IMR-90 (cell line): ENCODE measurements at places on chromosomes 2 and 18. TPM values are rescaled to one million over a fixed set of nuclear protein-coding genes. Genes with fewer than 3 reads are reported as not detected.

DNA sequence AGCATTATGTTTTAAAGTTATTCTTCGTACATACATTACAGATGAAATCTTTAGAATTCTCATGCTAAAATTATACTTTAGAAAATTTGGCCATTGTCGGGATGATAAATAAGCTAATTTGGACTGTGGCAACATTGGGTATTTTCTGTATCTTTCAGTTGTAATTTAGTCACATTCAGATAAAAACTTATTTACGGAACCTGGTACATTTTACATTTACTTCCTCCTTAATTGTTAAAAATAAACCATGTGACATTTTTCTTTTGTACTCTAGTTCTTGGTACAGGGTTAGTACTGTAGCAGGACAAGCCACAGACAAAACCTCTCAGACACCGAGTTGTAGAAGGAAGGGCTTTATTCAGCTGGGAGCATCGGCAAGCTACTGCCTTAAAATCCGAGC lies 4.2 kb downstream of the CNDP2 start:
- no peak for DNase-seq

ASPRV1 gene
- polyA plus RNA-seq, result 0.09 and 0.14 TPM in 2 replicates

CRYGD gene
- not detected in 2 replicates for polyA plus RNA-seq

DNA sequence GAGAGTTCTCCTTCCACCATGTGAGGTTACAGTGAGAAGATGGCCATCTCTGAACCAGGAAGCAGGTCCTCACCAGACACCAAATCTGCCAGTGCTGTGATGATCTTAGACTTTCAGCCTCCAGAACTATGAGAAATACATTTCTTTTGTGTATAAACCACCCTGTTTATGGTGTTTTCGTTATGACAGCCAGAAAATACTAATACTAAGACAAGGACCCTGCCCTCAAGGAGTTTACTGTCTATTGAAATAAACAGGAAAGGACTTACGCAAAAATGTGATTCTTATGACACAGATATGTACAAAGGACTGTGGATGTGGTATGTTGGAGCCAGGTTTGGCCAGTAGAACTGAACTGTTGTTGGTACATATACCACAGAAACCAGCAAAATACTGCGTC lies 184.3 kb downstream of the MCFD2 start:
- no peak for DNase-seq

DNA sequence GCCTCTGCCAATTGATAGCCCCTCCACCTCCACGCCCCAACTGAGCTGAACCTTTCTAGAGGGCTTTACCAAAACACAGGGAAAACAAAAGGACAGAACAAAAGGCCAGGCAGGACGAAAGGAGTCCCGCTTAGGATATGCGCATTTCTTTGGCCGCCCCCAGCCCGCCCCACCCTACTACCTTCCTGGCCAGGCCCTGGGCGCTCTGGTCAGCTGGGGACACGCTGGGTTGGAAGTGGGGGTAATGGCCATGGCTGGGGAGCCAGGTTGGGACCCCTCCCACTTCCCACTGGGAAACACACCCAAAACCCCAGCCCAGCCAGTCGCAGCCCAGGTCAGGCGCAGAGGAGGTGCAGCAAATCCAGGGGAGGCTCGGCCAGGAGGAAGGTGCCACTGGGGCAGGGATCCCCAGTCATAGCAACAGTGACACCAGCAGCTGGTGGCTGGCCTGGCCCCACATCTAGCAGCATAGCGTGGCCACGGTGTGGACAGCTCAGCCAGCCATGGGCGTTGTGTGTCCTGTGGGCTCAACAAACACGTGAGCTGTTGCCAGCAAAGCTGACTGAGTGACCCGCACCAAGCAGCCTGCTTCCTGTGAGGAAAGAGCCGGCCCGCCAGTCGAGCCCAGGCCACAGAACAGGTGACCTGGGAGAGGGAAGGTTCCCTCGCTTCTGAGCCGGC lies 24.6 kb upstream of the B3GNT7 start:
- no peak for DNase-seq

B3GNT7 gene
- polyA plus RNA-seq, result 0.03 and 0.07 TPM in 2 replicates

DNA sequence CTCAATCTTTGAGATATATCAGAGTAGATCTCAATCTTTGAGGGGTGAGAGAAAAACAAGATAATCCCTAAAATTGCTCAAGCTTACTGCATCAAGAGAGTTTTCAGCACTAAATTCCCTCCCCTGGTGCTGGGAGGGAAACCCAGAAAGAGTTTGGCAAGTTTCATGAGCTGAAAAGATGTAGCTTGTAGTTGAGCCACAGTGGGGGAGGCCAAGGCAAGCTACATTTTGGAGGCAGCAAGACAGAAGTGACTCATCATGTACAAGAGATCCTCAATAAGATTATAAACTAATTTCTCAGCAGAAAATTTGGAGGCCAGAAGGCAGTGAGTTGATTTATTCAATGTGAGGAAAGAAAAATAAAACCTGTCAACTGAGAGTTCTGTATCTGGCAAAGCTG lies 308.2 kb downstream of the PIEZO2 start:
- DNase-seq, result no peak

- no peak for DNase-seq
These were observed 317.9 kb downstream of the CLIP4 start for GRCh38 chr2:29433128-29433527.

- DNase-seq, result no peak
These were observed 2.2 kb downstream of the RBM45 start for GRCh38 chr2:178114462-178114861.

CNGA3 gene
- polyA plus RNA-seq, result not detected in 2 replicates

DNA sequence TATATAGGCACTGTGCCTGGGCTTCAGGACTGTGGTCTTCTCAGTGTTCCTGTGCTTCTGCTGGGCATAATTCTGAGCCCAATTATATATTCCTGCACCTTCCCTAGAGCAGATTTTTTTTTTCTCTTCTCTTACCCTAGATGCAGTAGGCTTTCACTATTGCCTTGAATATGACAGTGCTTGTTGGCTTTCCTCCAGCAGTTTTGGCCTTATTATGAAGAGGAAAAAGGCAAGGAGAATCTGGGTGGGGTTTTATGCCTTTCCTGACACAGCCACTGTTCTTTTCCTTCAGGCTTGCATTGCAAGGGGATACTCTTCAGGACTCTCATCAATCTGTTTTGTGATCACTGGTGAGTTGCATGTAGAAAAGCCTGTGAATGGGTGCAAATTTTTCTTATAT lies 221.9 kb upstream of the CELF4 start:
- no peak for DNase-seq

DNA sequence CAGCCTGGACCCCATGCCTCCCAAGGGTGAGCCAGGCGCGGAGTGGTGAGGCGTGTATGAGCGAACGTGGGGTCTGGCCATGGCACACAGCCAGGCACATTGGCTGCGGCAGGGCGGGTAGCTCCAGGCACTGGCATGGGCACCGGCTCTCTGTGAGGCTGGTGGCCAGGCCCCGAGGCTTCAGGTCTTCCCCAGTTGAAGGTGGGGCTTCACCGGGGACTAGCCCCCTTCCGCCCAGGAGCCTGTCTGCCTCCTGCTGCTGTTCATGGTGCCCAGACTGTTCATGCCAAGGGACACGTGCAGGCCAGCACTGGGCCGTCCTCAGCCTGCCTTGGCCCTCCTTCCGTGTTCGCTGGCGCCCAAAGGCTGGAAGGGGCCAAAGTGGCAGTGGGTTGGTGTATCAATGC lies 26.8 kb downstream of the DDX1 start:
- DNase-seq, result no peak

DNA sequence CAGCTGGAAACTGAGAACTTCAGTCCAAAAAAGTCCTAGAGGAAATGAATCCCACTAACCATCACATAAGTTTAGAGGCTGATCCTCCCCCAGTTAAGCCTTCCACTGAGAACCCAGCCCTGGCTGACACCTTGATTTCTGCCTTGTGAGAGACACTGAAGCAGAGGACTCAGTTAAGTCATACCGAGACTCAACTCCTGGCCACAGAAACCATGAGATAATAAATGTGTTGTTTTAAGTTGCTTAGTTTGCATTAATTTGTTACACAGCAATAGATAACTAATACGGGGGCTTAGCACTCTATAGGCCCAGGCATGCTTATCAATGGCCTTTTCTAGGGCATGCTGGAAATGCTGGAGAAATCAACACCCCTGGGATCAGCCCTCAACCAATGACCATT lies 3.4 kb upstream of the ADD2 start:
- DNase-seq, result no peak

GRCh38 chr2:109637749-109638570 lies 23.8 kb downstream of the SOWAHC start:
- DNase-seq, result peak; percentile 65

GRCh38 chr18:23918395-23919032 lies 96.0 kb upstream of the TTC39C start:
- peak; percentile 56 for DNase-seq

- DNase-seq, result no peak
These were observed 7.3 kb downstream of the COQ10B start for GRCh38 chr2:197460649-197461048.

DNA sequence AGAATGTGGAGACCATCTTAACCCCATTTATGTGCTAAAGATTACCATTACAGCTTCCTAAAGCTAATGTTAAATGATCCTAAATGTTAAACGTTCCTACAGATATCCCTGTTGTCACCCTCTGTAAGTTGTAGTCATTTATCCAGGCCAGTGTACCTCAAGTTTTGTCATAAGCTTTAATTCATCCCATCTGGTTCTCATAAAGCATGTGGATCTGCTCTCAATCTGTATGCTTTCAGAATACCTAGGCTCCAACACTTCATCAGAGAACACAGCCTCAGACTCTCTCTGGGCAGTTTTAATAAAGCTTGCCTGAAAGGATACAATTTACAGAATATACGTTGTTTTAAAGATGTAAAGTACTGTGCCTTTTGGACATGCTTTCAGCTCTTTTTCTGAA lies 4.2 kb upstream of the CCDC178 start:
- DNase-seq, result no peak

DNA sequence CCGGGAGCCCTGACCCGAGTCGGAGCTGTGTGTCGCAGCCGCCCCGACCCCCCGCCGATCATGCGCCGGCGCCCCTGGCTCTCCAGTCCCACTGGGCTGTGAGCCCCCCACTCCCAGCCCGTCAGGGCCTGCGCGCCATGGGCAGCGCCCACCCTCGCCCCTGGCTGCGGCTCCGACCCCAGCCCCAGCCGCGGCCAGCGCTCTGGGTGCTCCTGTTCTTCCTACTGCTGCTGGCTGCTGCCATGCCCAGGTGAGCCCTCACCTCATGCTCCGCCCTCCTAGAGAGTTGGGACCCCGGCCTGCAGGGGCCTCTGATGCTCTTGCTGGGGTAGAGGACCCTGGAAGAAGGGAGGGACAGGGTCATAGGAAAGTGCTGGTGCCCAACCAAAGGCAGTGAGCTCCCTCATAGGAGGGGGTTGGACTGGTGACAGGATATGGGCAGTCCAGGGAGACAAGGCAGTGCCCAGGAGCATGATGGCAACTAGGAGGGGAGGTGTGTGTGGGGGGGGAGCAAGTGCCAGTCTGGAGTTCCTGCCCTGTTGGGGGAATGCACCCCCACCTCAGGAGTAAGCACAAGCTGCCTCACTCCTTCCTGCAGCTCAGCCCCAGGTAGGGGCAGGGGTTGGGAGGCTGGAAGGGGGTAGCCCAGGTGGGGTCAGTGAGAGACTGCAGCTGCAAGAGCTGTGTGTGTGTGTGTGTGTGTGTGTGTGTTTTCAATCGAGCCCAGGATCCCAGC lies 375 bp downstream of the WNT10A start:
- DNase-seq, result no peak

CFAP221 gene
- not detected in 2 replicates for polyA plus RNA-seq

PPP4R3B gene
- 8.9 and 11.9 TPM in 2 replicates for polyA plus RNA-seq

GRCh38 chr2:38037325-38037724 lies 38.6 kb downstream of the CYP1B1 start:
- no peak for DNase-seq

MYO1B gene
- 44.3 and 57.2 TPM in 2 replicates for polyA plus RNA-seq

DNA sequence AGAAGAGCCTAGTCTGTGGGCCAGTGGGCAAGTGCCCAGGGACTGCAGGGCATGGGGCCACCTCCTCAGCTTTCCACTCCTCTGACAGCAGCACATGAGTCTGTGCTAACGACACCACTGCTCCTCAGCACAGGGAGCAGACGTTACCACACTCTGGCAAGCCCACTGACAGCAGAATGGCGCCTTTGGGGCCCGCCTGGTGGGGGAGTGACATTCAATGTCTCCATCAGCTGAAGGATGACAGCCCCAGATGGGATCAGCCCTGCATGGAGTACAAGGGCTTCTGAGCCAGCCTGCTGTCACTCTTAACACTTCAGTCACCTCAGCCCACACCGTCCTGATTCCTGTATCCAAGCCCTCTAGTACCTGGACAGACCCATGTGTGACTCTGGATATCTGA lies 149.4 kb upstream of the SMAD2 start:
- DNase-seq, result no peak

DNA sequence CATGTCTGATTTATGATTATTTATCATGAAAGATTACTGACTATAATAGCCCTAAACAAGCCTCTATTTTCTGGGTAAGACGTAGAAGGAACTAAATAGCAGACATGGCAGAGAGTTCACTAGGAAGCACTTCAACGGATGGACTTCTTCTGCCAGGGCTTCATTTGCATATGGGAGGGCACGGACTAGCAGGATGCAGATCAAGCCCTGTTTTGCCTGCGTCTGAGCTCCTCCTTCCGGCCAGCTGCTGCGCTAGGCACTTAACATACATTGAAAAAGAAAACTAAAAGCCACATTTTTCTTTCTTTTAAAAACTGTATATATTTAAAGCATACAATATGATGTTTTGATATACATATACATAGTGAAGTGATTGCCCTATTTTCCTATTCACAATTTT lies 340.0 kb upstream of the MEX3C start:
- DNase-seq, result no peak

ANKRD62 gene
- not detected in 2 replicates for polyA plus RNA-seq

GRCh38 chr2:129478902-129479517 lies 500.5 kb upstream of the RAB6C start:
- no peak for DNase-seq

GRCh38 chr2:241692448-241692847 lies 5.8 kb upstream of the DTYMK start:
- peak; percentile 84 for DNase-seq

GRCh38 chr2:52844701-52845423 lies 922.7 kb upstream of the CHAC2 start:
- peak; percentile 7 for DNase-seq

GRCh38 chr2:85547859-85548607 lies 9.1 kb downstream of the MAT2A start:
- DNase-seq, result peak; percentile 34

GRCh38 chr2:219664944-219665343 lies 37.5 kb downstream of the SLC4A3 start:
- DNase-seq, result peak; percentile 47

FER1L5 gene
- polyA plus RNA-seq, result 0.09 and 0.15 TPM in 2 replicates

- no peak for DNase-seq
These were observed 61.8 kb downstream of the NXPH2 start for GRCh38 chr2:138718405-138718804.

GRCh38 chr18:23627321-23627720 lies 35.4 kb downstream of the ANKRD29 start:
- peak; percentile 91 for DNase-seq

- DNase-seq, result peak; percentile 35
These were observed 87.5 kb downstream of the TFCP2L1 start for GRCh38 chr2:121197369-121198091.

DNA sequence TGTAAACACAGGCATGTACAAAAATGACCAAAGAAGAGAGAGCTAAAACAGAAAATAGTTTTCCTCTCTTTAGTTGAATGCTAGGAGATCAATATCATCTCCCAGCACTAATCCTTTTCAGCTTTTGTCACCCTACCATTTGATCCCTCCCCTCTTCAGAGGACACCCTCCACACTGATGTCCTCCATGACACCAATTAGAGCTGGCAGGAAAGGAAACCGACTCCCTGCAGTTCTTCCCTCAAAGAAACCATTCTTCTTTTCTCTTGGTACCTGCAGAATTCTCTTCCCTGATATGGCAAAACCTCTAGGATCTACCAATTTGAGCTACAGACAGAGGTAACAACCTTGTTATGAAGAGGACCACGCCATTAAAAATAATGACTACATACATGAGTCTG lies 5.3 kb downstream of the EPB41L3 start:
- DNase-seq, result no peak
